ENCODE measurements at places on chromosomes 5 and 9.

GRCh38 chr5:17096952-17097695 is 120.3 kb upstream of the BASP1 start:
- DNase-seq = no peak

DNA sequence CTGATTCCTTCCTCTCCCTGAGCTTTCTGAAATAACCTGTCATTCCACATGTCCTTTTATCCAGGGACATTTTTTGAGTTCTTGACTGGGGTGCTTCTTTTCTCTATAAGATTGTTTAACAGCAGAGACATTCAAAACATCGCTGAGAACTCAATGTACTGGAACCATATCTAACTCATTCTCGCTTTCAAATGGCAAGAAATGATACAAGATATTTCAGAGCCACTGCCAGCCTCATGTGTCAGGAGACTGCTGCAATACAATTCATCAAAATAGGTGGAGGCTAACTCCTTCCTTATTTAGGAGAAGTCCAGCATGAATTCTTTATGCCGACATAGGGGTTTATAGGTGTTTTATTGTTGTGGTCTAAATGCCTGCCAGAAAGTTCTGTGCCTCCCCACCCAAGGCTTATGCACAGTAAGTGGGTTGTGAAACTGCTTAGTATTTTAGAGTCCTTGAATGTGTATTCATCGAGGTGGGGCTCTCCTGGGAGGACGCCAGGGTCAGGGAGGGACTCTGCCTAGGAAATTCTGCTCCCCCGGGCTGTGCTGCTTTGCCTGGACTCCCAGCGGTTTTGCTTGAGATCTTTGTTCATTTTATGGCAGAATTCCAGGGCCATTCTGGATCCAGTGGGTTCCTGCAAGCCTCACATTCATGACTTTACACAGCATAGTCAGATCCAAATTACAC is 53.9 kb downstream of the ZNF474 start:
- DNase-seq = no peak

DNA sequence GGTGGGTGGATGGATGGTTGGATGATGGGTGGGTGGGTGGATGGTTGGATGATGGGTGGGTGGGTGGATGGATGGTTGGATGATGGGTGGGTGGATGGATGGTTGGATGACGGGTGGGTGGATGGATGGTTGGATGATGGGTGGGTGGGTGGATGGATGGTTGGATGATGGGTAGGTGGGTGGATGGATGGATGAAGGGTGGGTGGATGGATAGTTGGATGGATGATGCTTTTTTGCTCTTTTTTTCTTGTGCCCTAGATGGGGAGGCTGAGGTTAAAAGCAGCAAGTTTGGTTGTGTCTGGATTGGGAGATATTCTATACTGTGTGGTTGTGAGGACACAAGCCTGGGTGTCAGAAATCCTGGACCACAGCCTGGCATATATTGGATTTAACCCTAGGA is 5.4 kb downstream of the LCN12 start:
- no peak for DNase-seq

GRCh38 chr5:36528588-36528987 is 77.8 kb upstream of the SLC1A3 start:
- DNase-seq = no peak

DNA sequence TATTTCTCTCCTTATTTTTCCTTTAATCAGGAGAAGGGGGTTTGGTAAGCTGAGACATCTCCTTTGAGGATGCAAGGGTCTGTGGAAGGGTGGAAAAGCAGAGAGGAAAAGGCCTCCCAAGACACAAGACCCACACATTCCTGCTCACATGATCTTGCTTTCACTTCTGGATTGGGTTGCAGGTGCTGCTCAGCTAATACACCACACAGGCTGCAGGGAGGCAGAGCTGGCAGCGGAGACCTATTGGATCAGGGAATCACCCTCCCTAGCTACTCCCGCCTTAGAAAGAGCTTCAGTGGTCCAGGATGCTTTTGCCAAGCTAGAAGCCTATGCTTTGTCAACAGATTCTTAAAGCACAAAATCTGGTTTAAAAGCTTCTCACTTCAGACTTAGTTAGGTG is 87.6 kb upstream of the IL33 start:
- DNase-seq = no peak

DNA sequence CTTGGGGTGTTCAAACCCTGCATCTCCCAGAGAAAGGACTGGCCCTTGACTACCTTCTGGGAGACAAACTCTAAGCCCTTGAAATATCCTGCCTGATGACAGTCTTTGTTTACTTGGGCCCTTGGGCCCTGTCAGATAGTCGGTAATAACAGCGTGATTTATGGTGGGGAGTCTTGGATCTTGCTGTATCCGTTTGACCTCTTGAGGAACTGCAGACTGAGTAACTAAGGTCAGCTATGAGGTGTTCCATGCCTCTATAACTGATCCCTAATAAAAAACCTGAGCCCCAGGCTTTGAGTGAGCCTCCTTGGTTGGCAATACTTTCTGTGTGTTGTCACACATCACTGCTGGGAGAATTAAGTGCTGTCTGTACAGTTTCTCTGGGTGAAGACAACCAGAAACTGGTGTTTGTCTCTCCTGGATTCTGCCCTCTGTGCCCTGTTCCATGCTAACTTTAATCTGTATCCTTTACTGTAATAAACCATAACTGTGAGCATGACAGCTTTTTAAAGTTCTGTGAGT is 56.2 kb upstream of the ANKRD33B start:
- DNase-seq = no peak

DNA sequence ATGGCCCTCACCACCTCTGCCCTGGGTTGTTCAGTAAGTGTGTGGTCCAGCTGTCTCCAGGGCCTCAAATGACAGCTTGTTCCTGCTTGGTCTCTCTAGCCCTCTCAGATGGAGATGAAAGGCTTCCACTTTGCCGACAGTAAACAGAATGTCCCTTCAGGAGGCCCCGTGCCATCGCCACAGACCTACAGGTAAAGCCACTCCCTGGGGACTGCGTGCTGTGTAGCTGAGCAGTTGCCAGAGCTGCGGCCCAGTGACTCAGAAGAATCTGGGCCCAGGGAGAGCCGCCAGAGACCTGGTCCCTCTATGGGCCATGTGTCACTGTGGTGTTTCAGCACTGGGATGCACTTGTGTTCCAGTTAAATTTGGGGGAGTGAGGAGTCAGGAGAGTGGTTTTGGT is 10.6 kb upstream of the POMT1 start:
- no peak for DNase-seq

- DNase-seq = no peak
Observed at GRCh38 chr9:734831-735511, 106.5 kb upstream of the DMRT1 start.

DNA sequence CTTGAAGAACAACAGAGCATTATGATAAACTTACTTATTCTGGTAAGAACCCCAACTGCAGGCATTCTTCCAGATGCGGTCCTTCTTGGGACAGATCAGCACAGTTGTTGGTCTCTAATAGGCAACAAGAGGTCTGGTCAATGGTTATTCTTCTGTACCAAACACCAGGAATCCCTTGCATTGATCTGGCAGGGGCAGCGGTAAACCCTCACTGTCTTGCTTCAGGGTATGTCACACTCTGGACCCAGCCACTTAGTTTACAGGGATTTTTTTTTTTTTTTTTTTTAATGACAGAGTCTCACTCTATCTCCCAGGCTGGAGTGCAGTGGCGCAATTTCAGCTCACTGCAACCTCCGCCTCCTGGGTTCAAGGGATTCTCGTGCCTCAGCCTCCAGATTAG is 1.3 kb upstream of the FAM193B start:
- no peak for DNase-seq

DNA sequence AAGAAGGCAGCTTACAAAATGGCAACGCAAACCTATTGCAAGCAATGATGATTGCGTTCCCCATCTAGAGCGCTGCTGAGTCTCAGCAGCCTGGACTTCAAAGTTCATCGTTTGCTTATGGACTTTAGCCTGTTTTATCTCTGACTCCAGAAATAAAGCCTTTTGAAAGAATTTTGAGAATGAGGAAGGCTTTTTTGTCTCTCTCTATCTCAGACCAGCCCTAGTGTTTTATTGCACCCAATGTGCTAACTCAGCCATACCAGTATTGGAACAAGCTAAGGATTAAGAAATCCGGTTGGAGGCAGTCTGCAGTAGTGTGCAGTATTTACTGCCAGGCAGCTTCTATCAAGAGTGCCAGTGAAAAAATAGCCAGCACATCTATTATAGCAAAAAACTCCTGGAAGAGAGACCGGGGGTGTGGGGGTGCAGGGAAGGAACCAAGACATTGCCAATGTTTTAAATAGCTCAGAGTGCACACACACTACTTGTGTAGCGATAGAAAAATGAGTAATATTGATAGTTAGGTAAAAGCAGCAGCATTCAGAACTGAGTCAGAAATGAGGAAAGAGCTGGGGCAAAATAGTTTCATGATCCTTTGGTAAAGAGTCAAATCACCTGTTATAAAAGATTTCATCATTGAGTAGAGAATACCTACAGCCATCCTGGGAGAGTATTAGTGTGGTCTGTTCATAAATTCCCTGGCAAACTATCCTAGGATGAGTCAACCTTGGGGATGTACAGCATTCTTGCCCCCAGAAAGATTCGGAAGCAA is 219.0 kb downstream of the ZNF608 start:
- no peak for DNase-seq

DNA sequence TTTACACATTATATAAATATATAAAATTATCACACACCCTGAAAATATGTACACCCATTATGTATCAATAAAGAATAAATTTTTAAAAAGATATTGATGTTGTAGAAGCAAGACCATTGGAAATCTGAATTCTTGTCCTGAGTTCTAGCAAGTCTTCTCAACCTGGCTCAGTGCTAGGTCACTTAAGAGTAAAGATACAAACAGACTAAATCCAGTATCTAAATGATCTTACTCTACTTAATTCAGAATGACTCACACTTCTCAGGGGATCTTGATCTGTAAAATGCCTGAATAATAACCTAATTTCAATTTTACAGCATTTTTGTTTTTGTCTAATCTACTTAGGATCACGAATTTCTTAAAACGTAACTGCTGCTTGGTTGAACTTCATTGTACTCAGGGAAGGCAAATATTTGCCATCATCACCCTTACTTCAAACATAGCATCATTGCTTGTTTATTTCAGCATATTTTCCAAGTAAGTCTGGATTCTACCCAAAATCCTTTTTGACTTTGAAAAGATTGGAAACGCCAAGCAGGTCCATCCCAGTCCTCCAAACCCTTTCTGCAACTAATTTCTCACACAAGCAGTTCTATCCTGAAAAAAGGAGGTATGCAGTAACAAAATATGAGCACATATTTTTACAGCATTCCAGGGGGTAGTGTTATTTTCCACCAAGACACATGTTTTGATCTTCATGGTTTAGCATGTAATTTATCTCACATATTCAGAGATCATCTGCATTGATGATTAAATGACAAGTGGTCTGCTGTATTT is 582.6 kb downstream of the PSAT1 start:
- DNase-seq = no peak

- DNase-seq = no peak
Observed at GRCh38 chr5:4419281-4419680, 720.8 kb upstream of the ADAMTS16 start.

DNA sequence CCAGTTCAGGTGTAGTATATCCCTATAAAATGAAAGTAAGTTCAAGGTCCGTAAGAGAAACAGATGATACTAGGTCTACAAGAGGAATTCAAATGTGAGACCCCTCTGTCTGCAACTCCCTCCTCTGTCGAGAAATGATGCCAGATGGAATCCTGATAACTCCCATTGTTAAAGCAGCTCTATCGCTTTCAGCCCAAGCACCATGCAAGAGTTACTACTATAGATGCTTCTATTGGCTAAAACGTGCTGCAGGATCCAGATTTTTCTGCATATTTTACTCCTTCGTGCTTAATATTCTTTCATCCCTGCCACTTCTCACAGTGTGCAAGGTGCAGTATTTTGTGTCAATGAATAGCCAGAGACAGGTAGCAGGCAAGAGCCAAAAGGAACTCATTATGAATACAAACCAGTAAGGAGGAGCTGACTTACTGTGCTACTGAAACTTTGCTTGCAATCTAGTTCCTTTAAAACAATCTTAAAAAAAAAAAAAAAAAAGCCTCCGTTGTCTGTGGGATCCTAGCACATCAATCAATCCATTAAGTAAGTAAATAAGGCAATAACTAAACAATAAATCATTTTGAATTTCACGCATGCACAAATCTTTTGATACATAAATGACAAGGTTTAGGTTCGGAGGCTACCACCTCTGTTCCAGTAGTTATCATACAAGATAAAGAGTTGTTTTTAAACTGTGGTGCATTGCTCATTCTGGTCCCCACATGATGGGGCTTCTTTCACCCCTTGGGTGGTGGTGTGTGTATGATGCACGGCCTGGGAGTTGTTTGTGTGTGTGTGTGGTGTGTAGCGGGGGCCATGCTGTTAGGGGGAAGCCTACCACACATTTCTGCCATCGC is 151.1 kb upstream of the MPDZ start:
- no peak for DNase-seq

DNA sequence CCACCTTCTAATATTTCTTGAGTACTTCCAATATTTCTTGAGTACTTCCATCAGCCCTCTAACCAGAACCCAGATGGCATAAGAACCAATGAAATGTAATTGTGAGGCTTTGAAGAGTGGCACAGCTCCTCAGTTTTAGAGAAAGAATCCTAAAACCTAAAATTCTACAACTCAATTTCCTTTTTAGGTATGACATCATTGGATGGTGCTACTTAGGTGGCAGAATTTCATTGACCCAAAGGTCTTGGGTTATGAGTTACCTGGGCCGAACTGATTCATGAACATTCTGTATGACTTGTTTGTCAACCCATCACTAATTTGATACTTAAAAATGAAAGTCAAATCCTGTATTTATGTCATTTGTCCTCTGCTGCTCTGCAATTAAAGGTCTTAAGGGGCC is 13.1 kb downstream of the HMGCS1 start:
- no peak for DNase-seq

- DNase-seq = no peak
Observed at GRCh38 chr5:79529110-79529509, 15.2 kb upstream of the HOMER1 start.

GRCh38 chr5:176492431-176492830 is 44.2 kb downstream of the FAF2 start:
- DNase-seq = no peak

DNA sequence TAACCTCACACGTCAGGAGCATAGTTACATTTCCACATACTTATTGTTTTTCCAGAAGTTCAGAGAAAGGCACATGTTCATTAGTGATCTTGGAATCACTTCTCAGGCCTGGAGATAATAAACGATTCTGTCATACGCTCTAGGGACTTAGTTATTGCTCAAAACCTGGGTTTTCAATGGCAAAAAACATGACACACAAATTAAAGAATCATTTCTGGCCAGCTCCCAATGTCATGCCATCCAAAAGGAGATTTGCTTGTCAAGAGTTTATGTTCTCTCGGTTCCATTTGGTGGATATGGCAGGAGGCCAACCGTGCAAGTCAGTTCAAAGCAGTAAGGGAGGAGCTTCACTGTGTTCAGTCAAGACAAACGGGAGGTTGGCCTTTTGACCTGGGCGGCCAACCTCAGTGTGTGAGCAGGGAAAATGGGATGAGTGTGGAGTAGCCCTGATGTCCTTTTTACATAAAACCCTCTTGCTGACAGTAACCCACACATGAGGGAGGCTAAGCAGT is 123.4 kb downstream of the NXNL2 start:
- no peak for DNase-seq
